ENCODE measurements at places on chromosomes 16 and 17.

GRCh38 chr16:66383551-66383950, 17.1 kb downstream of the CDH5 start:
- no peak for DNase-seq

- DNase-seq: no peak
Observed at GRCh38 chr17:35889241-35889640, 9.1 kb upstream of the CCL5 start.

GRCh38 chr17:1897105-1897656, 67.4 kb downstream of the RPA1 start:
- no peak for DNase-seq

GRCh38 chr16:19881783-19882182, 2.9 kb downstream of the GPRC5B start:
- DNase-seq: no peak

DNA sequence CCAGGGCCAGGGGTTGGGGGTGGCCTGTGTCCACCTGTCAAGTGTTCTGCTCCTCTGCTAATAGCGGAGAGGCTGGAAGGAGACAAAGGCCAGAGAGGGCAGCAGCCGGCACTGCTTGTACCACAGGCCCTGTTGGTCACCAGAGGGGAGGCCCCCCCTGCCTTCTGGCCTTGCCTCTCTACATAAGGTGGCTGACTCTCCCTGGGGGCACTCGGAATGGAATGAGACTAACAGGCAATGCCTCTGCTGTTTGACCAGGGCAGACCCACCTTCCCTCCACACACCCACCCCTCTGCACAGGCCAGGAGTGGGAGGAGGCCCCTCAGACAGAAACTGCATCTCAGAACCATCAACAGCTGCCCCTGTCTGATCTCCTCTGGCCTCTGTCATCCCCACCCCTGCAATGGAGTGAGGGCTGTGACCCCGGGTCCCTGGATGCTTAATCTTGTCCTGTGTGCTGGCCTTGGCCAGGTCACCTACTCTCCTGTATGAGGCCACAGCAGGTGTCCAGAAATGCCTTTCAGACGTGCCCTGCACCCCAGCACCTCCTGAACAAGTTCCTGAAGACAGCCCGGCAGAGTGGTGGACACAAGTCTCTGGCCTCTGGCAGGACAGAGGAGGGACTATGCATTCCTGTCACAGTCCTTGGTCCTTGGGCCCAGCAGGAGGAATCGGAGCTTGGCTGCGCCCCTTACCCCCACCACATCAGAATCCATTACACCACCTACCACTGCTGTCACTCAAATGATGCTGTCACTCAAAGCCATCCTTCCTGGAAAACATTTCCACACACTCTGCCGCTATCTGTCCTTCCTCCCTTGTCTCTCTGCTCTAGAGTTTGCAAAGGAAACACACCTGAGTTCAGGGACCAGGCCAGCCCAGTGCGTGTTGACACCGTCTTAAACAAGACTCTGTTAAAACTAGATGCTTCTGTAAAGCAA, 107.5 kb upstream of the ZNF750 start:
- no peak for DNase-seq

DNA sequence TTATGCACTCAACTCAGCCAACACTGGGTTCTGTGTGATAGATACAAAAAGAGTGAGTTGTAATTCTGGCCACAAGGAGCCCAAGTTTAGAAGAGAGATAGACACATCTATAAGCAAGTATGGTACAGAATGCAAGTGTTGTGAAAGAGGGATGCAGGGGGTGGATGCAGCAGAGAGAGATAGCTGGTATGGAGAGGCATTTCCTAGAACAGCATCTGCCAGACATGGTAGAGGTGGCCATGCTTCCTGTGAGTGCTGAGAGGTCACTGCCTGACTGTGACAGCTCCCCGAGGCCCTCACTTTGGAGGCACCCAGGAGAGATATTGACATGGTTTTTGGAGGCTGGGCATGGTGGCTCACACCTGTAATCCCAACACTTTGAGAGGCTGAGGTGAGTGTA, 2.0 kb upstream of the KRTAP16-1 start:
- DNase-seq: no peak

DNA sequence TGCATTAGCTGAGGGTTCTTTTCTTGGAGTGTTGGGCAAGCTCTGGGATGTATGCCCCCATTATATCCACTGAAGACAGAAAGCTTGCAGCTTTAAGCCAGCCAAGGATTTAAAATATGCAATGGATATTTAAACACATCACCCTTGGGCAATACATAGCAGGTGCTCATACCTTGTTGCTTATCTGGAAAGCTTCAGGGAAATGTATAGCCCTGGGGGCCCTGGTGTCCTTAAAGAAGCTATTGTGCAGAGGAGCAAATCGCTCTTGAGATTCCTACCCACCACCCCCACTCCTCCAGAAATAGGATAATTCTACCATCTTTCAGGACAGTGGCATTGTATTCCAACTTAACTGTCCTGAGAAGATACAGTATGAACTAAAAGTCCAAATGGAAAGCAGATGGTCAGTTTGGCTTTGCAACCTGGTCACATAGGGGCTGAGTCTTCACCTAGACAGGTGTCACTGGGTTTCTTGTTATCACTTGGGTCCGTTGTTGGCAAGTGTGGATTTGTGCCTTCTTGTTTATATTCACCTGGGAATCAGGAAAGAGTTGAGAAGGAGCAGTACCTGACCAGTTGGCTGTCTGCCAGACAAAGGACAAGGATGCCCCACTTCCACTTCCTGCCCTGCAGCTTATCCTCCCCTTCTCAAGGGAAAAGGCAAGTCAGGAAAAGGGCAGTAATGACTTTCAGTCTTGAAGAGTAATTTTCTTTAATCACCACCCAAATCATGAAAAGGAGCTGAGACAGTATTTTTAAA, 3.4 kb downstream of the ANKRD40CL start:
- DNase-seq: no peak

DNA sequence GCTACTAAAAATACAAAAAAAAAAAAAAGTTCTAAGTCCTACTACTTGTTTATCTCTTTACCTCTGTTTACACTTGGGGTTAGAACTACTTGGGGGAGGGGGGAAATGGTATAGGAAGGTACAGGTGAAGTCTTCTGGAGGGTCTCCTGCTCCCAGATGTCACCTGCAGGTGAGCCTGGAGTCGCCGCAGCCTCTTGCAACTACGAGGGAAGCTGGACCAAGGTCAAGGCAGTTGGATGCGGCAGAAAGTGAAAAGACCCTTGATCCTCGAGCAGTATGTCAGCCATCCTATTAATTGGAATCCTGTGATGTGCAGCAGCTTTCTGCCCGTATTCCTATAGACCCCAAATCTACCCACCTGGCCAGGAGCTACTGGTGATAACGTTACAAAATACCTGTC, 33.0 kb downstream of the HAPSTR1 start:
- DNase-seq: no peak

DNA sequence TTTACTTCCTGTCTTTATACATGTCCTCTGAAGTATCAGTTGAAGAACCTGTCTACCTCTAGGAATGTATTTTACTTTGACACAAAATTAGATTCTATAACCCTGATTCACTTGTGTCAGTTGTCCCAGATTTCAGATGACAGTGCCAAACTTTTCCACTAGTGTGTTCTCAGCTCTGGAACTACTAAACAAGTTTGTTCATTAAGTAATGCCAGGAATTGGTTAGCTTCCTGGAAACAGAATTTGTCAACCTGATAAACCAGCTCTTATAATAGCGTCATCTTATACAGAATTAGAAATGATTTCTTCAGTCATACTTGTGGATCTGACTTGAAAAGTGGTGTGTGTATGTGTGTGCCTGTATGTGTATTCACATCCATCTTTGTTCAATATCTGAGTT, 7.4 kb downstream of the MAP3K3 start:
- no peak for DNase-seq

GRCh38 chr16:65176603-65177002, 54.7 kb upstream of the CDH11 start:
- no peak for DNase-seq

DNA sequence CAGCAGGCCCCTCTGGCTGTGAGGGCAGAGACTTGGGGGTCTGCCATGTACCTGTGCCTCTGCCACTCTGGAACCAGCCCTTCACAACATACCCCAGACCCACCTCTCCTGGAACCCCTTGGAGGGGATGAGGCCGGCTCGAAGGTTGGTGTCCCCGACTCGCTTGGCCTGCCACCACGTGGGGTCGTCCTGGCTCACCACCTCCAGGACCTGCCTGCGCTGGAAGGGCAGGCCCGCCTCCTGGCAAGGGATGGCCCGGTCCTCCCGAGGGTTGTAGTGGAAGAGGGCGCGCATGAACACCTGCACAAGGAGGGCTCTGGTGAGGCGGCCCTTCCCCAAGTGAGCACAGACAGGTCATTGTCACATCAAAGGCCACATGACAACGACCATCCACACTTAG, 12.2 kb downstream of the MPP3 start:
- no peak for DNase-seq

DNA sequence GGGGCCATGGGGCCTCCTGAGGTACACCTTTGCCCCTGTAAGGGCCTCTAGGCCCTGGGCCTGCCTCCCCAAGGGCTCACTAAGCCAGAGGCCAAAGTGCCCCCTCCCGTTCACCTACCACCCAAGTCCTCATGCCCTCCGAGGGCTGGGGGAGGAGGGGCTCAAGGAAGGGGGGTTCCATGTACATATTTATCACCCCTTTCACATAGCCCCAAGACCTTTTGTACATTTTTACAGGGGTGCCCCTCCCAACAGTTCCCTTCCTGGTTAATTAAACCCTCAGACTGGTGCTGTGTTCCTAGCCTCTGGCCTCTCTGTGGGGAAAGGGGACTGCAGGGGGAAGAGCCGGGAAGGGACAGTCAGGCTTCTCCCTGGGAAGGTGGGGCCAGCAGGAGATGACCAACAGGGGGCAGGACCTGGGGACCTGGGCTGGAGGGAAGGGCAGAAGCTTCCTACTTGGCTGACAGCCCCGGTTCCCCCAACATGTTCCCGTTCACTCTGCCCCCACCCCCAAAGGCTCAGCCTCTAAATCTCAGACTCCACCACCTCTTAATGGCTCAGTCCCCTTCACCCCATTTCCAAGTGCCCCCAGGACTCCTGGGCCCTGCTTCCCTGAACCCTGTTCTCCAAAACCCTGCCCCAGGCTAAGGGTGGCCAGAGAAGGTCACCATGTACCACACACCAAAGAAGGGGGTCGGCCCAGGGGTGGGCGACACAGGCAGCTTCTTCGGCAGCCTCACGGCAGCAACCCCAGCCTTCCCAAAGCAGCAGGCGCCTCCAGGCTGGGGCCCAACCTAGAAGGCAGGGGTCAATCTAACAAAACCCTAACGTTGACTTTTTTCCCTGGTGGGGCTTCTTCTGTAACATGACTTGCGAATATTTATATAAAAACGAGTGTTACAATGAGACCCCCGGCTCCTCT, 11.9 kb downstream of the FBRS start:
- DNase-seq: no peak

DNA sequence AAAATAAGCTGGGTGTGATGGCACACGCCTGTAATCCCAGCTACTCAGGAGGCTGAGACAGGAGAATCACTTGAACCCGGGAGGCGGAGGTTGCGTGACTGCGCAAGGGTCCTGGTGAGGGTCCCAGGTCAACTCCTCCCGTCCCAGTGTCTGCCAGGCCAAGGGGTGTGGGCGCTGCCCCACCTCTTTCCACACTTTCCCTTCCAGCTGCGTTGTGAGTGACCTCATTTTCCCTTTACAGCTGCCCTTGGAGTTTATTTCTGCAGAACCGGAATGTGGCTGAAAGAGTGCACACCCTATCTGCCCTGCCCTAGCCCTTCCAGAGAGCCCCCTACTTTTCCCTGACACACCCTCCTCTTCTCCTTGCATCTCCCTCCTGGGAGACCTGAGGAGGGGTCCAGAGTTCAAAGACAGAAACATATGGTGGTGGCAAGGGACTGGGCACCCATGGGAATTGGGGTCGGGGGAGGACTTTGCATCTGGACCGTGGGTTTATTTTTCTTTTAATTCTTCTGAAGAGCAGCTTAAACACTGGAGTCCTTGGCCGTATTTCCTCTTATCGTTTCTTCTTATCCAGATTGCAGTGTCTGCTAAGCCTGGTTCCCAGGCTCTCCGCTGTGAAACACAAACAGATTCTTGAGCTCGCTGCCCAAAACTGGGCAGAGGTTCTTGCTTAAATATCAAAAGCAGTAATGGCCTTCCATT, 20.9 kb downstream of the MRC2 start:
- DNase-seq: no peak

- no peak for DNase-seq
Observed at GRCh38 chr17:73799781-73800627, 155.8 kb upstream of the SDK2 start.

GRCh38 chr16:1309888-1310831, 724 bp downstream of the UBE2I start:
- DNase-seq: no peak

DNA sequence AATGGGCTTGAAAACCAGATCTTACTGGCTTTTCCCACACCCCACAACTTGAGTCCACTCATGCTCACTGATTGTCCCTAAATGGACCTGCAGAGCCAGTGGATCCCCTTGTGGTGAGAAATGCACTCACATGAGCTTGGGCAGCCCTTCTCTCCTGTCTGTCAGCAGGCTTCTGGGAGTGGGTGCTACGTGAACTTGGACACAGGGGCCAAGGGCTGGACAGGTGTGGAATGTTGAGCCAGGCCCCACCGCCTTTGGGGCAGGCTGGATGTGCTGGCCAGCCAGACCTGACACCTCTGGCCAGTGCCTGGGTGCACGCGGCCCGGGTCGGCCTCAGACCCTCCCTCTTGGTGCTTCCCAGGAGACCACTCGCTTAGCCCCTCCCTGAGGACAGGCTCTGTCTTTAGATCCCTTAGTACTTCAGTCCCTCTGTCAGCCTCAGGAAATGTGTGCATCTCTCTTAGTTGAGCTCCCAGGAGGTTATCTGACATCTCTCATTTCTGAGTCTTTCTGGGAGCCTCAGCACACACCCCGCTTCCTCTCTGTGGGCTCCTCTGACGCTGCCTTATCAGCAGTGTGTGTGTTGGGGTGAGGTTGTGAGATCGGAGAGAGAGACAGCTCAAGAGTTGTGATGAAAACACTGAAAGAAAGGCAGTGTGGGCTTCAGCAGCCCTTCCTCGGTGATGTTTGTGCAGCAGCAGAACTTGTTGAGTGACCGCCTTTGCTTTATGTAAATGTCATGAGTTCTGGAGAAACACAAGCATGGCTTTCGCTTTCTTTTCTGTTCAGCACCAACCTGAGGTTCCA, 117.0 kb downstream of the RAB11FIP4 start:
- no peak for DNase-seq

- no peak for DNase-seq
Observed at GRCh38 chr17:39564211-39564848, 43.4 kb downstream of the NEUROD2 start.
